ENCODE measurements at places on chromosomes 2 and 18.

DNA sequence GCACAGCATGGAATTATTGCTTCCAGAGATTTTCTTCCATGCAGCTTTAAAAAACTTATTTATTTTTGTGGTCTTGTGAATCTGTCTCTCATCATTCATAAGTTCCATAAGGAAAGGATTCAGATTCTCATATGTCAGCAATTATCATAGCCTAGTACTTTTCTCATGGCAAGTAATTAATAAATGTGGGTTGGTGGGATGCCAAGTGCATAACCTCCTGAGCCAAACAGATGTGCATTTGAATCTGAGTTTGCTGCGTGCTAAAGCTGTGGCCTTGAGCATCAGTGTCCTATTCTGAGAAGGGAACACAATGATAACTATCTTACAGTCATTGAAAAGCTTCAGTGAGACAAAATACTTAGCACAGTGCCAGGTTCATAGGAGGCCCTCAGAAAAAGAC, 331.9 kb downstream of the PDE11A start:
- DNase-seq: no peak

DNA sequence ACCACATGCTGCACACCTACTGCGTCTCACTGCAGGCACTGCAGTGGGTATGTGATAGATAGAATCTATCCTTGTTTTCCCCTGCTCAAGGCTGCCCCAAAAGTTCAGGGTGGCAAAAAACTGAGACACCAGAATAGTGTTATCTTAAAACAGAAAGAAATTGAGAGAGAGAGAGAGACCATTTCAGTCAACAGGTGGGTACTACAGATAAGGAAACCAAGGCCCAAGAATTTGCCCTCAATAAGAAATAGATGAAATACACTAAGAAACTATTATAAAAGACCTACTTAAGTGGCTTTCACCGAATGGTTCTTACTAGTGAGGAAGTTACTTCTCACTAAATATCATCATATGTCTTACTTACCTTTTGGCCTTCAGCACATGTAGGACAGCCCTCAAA, 27.9 kb downstream of the EPG5 start:
- no peak for DNase-seq

- no peak for DNase-seq
Measured at GRCh38 chr18:9082711-9083510, 19.6 kb upstream of the NDUFV2 start.

DNA sequence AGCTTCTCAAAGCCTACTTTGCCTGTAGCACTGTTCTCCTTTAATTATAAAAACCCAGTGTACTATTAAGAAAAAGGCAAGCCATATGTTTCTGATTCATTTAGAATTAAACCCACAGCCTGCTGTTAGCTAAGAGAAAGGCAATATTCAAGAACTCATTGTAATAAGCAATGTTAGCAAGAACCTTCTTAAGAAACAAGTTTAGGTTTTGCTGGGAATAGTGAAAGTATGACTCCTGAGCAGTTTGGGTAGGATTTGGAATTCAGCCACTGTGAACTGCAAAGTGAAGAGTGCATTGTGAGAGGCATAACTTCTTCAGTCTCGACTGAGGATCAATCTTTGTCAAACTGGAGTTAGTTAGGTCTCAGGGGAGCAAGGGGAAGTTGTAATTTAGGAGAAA, 206.5 kb upstream of the NT5C1B start:
- no peak for DNase-seq

DNA sequence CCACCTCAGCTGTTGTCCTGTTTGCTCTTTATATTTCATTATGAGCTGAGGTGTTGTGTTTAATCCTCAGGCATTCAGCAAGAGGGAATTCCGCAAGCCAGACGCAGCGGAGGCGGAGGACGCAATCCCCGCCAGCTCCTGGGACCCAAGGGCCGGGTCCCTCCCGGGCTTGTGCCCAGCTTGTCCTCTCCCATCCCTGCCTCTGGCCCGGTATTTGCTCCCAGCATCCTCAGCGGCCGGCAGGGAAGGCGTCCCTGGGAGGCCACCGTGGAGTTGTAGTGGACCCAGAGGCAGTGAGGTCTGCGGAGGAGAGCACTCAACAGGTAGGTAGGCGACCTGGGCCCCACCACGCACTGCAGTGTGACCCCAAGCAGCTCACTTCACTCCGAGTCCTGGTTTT, 42.5 kb upstream of the FOSL2 start:
- no peak for DNase-seq
